Endodermal cell (in vitro differentiated cells): ENCODE measurements at places on chromosomes 6 and 20.
A peak's percentile ranks its signal among the peaks of the same experiment; 100 is the strongest.

- no peak for DNase-seq
These were observed 427.0 kb upstream of the SPTLC3 start for GRCh38 chr20:12581644-12582289.

DNA sequence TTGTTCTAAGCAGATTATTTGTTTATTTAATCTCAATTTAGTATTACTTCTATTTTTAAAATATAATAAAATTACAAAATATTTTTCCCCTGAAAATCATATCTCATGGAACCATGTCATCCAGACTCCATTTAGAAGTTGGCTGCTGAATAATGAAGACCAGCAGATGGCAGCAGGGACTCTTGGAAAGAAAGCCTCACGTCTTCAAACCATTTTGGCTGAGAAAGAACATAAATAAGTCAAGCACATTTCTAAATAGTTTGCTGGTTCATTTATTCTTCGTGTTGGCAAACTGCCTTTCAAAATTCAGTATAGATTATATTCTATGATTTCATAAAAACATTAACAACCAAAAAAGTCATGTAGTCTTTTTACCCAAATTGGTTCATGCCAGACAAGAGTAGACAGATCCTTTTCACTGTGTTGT lies 71.7 kb downstream of the RCAN2 start:
- peak; percentile 75 for DNase-seq

DNA sequence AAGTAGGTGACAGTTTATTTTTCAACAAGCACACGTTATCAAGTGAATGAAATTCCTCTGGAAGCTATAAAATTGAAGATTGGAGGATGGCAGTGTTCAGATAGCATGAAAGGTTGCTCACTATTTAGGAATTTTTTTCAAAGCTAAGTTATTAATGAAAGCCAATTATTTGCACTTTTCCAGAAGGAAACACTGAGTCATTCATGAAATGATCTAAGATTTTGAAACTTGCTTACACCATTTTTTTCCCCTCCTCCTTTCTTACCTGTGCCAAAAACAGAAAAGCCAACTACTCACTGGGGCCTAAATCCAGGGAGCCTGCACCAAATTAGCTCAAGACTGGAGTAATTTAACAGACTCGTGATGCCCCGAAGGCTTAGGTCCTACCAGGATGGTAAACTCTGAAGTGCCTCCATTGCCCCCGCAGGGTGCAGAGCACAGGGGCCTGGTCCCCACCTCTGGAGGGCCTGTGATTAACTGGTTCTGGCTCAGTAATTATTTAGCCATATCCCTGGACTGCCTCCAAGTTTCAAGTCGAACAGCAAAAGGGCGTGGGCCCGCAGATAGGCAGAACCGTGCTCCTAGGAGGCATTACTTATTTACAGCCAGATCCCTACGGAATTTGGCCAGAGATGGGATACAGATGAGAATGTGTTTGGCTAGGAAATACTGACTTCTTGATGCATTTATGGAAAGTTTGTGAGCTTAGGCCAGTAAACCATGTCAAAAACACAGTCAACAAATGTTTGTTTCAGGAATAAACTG lies 28.0 kb upstream of the ZNF217 start:
- DNase-seq = peak; percentile 64

DNA sequence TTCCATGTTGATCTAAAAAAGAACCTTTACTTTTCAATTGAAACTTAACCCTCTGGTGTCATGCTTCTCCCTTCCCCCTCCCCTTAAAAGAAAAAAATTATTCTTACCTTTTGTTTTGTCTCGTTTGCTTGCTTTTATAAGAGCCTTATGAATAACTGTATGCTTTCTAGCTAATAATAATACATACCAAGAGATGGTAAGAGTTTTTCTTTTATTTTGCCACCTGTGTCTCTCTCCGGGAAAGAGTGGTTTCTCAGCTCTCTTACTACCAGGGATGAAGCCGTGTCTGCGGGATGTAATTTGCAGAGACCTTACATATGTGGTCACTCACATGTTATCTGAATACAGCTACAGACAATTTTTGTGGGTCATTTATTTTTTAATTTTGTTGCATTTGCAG lies 7.7 kb downstream of the STX16 start:
- no peak for DNase-seq

DNA sequence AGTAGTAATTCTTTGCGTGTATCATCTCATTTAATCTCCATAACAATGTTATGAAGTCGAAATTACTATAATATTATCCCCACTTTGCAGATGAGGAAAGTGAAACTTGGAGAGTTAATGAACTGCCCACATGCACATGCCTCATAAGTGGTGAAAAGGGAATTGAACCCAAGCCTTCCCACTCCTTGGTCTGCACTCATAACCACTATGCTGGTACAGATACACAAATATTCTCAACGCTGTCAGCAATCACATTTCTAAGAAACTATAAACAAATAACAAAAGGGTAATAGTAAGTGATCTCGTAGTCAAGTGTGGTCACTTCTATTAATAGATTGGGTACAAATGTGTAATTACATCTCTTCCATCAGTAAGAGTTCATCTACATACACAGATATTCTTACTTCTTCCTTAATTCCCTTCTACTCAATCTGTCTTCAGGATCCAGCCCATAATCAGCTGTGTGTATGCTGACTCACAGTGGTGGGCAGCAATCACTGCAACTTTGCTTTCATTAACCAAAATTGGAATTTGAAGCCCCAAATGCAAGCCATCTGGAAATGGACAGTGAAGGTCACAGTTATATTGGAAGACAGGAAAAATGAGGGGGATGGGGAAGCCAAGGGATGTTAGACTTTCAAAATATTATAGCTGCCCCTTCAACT lies 6.6 kb downstream of the PRSS35 start:
- no peak for DNase-seq

GRCh38 chr6:80338201-80338836 lies 231.8 kb downstream of the BCKDHB start:
- DNase-seq = peak; percentile 94

GRCh38 chr6:45003387-45003786 lies 324.7 kb upstream of the RUNX2 start:
- no peak for DNase-seq

GRCh38 chr6:150201772-150202329 lies 59.0 kb downstream of the PPP1R14C start:
- peak; percentile 27 for DNase-seq

- DNase-seq = no peak
These were observed 3.7 kb downstream of the SAYSD1 start for GRCh38 chr6:39111280-39111679.

- no peak for DNase-seq
These were observed 306.5 kb upstream of the MAP3K7 start for GRCh38 chr6:90893400-90893799.

DNA sequence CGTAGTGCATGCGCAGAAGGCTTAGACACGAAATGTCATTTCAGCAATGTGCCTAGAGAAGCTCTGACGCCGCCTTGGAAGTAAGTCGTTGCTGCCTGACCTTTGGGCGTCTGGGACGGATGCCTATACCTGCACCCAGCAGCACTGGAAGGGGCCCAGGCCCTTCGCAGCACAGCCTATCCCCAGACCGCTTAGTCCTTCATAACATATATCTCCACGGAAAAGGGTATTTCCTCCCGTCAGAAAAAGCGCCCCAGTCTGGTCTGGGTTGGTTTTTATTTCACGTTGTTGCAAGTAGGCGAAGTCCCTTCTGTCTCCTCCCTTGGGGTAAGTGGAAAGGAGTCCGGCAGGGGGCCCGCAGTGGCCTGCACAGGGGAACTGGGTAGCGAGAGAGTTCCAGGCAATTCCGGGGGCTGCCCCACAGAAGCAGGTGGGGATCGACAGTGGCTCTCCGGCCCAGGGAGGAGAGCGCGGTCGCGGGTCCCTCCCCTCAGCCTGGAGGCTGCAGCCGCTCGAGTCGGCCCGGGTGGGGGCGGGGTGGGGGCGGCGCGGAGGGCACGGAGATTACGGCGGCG lies 559 bp upstream of the EYA4 start:
- DNase-seq = peak; percentile 85

- DNase-seq = peak; percentile 61
These were observed 1.1 kb downstream of the BAG2 start for GRCh38 chr6:57173056-57173885.

DNA sequence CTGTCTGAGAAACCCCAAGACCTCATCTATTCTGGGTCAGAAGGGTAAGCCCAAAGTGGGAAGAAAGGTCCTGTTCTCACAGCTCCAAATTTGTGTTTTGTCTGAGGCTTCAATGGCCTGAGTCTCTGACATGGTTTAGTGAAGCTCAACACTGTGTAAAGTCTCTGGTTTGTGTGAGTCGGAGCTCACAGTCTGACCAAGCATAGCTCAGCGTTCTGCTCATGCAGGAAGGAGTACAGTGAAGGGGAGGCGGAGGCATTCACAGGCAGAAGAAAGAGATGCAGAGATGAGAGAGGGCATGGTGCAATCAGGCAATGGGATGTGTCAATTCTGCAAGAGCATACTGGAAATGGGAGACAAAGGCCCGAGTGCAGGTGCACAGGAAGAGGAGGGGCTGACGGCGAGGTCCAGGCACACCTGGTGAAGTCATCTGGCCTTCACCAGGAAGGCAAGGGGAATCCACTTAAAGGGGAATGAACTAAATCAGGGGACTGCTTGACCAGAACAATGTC lies 463.0 kb upstream of the AGPAT4 start:
- DNase-seq = no peak

DNA sequence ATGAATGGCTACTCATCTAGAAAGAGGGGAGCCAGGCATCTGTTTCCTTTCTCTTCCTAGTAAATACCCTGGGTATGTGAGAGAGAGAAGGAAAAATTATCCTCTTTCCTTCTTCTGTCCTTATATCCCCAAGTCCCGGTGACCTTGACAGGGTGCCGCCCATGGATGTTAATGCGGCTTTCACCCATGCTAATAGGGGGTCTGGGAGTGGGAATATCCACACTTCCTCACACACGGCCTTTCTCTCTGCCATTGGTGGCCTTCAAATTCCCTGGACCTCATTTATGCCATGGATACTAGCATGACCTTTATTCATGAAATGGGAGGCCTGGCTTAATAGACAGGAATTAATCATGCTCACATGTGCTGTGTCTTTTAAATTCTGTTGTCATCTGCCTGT lies 159.0 kb upstream of the NOX3 start:
- no peak for DNase-seq

- no peak for DNase-seq
These were observed 714 bp upstream of the MYLK2 start for GRCh38 chr20:31818376-31818908.

GRCh38 chr6:32175322-32175710 lies 568 bp downstream of the AGPAT1 start:
- no peak for DNase-seq

- DNase-seq = no peak
These were observed 27.6 kb downstream of the TIAM2 start for GRCh38 chr6:155022721-155023120.

DNA sequence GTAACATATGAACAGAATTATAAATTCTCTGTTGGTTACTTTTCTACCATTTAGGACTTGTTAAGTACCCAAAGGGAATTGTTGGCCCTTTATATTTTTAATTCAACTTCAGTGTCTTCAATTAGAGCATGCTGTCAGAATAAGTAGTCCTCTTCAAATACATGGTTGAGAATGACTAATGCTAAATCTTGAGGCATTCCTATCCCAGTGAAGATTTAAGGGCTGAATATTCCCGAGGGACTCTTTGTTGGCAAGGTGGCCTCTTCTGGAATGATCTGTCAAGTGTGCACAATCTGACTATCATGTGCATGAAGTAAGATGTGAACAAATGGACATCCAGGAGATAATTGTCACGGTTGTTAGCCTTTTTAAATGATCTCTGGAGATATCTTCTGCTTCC lies 421.7 kb downstream of the BMP2 start:
- no peak for DNase-seq

DNA sequence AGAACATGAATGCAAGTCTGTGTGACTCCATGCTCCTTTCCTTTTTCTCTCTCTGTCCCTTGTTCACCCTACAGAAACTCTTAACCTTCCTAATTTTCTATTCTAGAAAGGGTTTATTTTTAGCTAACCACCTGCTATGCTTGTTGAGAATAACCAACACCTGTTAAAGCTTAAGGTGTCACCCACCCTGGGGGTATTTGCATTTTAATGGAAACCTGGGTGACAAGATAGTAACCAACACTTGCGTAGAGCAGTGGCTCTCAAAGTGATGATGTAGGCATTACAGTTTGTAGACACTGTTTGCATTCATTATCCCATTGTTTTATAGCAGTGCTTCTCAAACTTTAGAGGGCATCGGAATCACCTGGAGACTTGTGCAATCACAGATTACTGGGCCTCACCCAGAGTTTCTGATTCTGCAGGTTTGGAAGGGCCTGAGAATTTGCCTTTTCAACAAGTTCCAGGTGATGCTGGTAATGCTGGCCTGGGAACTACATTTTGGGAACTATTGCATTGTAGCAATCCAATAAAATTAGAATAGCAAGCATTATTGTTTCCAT lies 114.4 kb upstream of the ARMC2 start:
- peak; percentile 23 for DNase-seq

DNA sequence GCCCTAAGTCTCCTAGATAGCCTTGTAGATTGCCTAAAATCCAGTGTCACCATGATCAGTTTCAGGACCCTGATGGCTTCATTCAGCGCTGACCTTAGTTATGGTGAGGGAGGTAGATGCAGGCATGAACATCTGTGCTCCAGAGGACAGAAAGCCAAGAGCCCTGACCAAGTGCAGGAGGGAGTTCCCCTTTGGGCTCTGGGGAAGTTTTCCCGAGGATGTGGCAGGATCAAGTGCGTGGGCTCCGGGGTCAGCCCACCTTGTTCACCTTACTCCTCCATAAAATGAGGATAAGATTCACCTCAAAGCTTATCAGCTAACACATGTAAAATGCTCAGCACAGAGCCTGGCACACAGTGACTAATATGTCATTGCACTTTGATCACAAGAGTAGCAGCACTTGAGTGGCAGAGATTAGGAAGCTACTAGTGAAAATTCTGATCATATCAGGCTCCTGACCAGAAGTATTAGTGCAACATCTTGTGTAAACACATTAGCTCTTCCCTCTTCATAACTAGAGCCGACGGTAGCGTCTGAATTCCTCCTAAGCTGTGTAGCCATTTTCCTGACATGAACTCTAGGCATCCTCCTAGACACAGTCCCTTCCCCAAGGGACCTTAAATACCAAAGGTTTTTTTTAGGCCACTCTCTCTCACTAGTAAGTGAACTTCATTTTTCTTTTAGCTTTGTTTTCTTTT lies 125.2 kb downstream of the SULF2 start:
- peak; percentile 29 for DNase-seq

- no peak for DNase-seq
These were observed 36.0 kb upstream of the SLC35D3 start for GRCh38 chr6:136886091-136886490.

- no peak for DNase-seq
These were observed 7.9 kb upstream of the SOD2 start for GRCh38 chr6:159700970-159701369.

GRCh38 chr6:116330511-116330910 lies 40.2 kb upstream of the DSE start:
- DNase-seq = no peak

- no peak for DNase-seq
These were observed 31.0 kb downstream of the GRM4 start for GRCh38 chr6:34114695-34115402.

GRCh38 chr6:144929262-144929661 lies 644.1 kb downstream of the UTRN start:
- no peak for DNase-seq
